MV-4-11 (cell line): ENCODE measurements at places on chromosomes 6 and 20.

GRCh38 chr6:10411131-10411970 lies 3.5 kb downstream of the TFAP2A start:
- DNase-seq, result no peak

DNA sequence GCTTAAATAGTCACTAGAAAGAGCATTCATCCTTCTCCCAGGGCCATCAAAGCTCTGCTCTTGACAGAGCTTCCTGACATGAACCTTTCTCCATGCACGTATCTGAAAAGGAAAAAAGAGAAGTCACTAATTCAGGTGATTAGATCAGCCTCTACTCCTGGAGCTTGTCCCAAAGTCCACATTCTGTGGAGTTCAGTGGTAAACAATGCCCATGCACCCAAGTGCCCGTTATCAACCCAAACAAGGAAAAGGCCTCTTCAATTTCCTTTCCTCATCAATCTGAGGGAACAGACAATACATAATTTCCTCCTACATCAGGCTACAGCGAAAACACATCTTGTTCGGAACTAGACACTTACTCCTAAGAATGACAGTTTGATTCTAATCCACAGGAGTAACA lies 129.2 kb upstream of the PCSK2 start:
- no peak for DNase-seq

- DNase-seq, result no peak
These were observed 189.5 kb downstream of the BMP7 start for GRCh38 chr20:57076951-57077350.

- DNase-seq, result peak; percentile 63
These were observed 109.9 kb upstream of the HEY2 start for GRCh38 chr6:125639466-125640020.

DNA sequence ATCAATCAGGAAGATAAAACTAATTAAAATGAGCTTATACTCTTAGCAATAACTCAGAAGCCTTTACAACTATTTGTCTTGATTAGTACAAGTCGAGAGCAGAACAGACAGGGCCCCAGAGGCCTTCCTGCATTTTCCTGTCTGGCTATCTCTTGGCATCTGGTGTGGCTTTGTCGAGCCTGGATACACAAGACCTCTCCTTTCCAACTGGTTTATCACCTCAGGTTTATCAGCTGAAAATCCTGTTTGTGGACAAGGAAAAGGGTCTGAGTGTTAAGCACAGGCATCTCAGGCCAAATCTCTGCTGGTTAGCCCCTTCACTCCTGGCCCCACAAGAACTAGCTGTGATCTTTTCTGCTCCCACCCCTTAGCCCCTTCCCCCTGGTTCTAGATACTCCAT lies 32.6 kb downstream of the BAK1 start:
- DNase-seq, result no peak

GRCh38 chr6:119459207-119459974 lies 109.8 kb upstream of the MAN1A1 start:
- DNase-seq, result peak; percentile 59

GRCh38 chr6:81383472-81383871 lies 369.0 kb downstream of the TENT5A start:
- no peak for DNase-seq

- no peak for DNase-seq
These were observed 28.3 kb upstream of the SMIM29 start for GRCh38 chr6:34276881-34277762.

GRCh38 chr6:113600551-113601339 lies 256.4 kb upstream of the MARCKS start:
- DNase-seq, result peak; percentile 90

DNA sequence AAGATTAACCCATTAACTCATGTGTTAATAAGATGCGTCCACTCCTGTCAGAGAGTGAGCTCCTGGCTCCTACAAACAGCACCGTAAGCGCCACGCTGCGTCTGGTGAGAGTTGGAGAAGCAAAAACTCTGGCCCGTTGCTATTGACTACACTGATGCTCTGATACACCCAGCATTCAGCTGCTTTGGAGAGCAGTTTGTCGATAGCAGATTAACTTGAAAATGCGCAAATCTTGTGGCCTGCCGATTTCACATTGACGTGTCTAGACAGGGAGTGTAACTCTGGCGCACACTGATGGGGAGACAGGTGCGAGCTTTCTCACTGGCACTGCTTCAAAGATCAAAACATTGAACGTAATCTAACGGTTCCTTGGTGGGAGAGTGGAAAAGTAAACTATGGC lies 151.7 kb upstream of the RPS6KA2 start:
- DNase-seq, result no peak

GRCh38 chr20:48603116-48603818 lies 224.5 kb downstream of the PREX1 start:
- no peak for DNase-seq

- no peak for DNase-seq
These were observed 262.1 kb downstream of the LRFN2 start for GRCh38 chr6:40325041-40325440.

DNA sequence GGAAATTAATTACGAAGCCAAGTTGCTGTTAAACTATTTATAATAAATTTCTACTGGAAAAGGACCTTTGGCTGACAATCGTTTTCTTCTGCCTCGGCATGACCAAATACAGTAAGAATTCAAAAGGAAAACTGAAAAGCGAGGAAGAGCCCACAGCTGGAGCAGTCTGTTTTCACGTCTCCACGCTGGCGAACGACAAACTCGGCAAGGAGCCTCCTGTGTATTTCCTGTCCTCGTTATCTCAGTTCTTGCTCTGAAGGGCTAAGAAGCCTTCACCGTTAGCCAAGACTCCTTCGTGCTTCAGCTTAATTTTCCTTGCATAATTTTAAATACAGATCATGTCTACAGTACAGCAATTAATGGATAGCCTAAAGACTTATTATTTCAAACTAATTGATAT lies 214.3 kb upstream of the PLCB4 start:
- no peak for DNase-seq

DNA sequence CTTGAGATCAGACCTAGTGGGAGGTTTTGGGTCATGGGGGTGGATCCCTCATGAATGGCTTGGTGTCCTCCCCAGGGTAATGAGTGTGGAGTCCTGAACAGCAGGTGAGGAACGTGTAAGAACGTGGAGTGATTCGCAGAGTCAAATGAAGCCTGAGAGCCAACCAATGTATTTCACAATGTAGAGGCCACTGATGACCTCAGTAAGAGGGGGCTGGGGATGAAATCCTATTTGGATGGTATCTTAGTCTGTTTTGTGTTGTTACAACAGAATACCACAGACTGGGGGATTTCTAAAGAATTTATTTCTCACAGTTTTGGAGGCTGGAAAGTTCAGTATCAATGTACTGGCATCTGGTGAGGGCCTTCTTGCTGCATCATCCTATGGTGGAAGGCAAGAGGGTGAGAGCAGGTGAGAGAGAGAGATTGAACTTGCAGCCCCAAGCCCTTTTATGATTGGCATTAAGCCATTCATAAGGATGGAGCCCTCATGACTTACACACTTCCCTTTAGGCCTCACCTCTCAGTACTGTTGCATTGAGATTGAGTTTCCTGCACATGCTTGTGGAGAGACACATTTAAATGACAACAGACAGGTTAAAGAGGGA lies 47.3 kb upstream of the HIVEP1 start:
- DNase-seq, result peak; percentile 30

DNA sequence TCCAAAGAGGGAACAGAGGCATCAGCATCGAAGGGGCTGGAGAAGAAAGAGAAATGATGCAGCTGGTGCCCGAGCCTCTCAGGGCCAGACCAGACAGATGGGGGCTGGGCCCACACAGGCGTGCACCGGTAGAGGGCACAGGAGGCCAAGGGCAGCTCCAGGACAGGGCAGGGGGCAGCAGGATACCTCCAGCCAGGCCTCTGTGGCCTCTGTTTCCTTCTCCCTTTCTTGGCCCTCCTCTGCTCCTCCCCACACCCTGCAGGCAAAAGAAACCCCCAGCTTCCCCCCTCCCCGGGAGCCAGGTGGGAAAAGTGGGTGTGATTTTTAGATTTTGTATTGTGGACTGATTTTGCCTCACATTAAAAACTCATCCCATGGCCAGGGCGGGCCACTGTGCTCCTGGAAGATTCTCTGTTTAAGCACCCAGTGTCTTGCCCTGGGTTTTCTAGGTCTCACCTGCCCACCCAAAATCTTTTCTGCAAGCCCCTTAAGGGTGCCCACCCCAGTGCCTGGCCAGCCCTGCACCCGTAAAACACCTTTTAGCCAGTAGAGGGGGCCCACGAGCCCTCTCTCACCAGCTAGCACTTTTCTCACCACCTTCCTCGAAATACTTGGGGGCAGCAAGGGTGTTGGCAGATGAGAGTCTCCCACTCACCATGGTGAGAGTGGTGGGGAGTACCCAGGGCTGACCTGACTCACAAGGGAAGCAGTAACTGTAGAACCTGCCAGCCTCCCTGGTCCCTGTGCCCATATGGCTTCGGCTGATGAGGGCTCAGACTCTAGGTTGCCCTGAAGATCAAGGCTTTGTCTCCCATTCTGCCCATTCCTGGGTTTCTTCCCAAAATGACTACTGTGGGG lies 35.7 kb upstream of the ID1 start:
- peak; percentile 12 for DNase-seq

DNA sequence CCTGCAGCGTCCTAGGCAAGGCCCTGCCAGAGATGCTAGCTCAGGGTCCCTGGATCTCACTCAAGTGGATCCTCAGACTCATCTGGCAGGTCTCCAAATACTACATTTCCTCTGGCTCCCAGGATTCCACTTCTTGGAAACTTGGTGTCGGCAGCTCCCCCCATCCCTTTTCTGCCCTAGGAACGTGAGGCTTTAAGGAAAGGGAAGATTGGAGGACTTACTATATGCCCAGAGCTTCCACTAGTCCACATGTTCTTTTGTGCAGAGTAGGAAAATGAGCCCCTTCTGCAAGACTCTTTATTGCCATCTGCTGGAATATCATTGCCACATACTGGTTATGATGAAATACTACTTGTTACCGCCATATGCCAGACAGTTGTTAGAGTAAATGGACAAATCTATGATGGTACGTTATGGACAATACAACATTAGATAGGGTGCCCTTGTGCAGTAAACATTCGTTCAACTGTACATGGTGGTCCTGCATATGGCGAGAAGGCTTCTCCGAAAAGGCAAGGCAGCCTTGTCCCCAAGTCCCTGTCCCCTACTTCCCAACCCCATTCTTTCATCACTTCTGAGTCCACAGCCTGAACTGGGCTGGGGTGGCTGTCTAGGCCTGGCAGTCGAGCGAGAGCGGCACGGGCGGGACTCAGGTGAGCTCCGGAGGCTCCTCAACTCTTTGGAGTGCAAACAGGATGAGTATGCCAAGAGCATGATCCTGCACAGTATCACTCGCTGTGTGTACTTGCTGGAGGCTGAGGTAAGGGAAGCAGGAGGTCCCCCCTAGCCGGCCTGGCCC lies 780 bp downstream of the ARMC12 start:
- peak; percentile 82 for DNase-seq

DNA sequence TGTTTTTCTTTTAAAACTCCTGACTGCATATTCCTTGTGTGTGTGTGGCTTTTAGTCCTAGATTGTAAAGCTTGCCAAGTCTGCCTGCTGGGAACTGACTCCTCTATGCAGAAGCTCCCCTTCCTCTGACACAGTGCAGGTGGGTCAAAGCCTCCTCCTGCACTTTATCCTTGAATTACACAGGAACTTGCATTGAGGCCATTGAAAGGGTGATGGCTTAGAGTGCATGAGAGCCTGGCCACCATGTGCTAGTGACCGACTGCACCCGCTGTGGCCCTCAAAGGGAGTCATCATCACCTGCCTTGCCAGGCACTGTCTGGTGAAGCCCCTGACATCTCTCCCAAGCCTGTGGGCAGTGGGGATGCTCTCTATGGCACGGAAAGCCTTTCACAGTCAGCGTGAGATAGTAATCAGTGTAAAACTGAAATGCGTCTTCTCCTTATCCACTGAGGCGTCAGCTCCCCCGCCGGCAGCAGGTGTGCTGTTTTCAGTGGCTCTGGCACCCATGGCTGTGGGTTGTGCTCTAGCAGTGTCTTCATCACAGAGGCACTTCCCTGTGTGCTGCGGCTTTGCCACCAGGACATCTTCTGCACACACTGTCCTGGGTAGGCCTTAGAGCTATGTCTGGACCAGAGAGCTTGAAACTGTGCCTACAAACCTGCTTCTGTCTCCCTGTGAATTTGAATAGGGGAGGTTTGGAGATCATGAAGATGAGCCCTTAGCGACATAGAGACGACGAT lies 87.9 kb downstream of the THBS2 start:
- DNase-seq, result no peak

GRCh38 chr20:59014680-59015389 lies 4.4 kb upstream of the TUBB1 start:
- no peak for DNase-seq

DNA sequence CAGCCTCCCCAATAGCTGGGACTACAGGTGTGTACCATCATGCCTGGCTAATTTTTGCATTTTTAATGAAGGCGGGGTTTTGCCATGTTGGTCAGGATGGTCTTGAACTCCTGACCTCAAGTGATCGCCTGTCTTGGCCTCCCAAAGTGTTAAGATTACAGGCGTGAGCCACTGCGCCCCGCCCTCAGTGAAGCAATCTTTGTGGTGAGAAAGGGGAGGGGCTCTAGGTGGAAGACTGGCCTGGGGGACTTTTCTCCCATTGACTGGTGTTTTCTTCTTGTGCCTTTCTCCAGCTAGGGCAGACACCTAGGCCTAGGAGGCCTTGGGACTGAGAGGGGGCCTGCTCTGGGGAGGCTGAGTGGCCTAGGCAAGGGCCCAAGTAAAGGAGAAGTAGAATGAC lies 84.1 kb downstream of the DNAAF9 start:
- peak; percentile 81 for DNase-seq

GRCh38 chr6:118391086-118391485 lies 157.0 kb upstream of the PLN start:
- no peak for DNase-seq

DNA sequence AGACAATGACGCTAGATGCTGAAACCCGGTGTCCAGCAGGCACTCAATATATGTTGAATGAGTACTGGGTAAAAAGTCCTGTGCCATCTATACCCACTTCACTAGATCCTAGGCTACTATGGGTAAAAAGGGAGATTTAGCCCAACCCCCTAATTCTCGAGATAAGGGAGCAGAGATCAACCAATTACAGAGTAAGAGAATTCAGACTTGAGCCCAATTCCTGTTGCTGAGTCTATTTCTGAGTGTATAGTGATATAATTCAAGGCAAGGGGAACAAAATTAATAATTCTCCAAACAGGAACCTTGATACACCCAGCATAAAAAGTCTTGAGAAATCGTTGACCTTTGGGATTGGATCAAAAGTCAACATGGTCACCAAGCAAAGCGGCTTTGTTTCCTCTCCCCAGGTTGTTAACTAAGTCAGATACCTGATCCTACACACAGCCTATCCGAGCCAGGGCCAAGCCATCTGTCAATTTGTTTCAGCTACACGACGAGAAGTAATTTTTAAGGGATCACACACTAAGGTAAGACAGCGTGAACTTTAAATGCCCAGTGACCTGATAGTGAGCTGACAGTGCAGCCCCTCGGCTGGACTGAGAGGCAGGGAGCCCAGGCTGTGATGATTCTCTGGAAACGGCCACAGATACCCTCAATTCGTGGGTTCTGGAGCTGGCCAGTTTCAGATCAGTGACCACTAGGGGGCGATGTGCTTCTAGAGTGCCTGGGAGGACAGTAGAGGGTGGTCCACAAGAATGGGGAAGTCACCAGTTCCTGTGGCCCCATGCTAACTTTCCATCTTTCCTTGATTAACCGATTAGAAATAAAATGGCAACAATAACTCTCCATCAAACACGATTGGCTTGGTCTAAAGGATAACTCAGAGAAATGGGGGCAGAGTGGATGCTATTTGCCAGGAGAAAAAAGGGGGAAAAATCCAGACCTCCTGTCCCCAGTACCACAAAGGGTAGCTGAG lies 46.2 kb downstream of the SLC22A23 start:
- DNase-seq, result peak; percentile 43

GRCh38 chr6:125790358-125791150 lies at the start of gene NCOA7:
TSS of gene NCOA7 (plus strand) at chr6:125790960. CDS start at chr6:125815355, 24,395 bp downstream.
- peak; percentile 46 for DNase-seq
